ENCODE measurements at places on chromosomes 13 and 19.

DNA sequence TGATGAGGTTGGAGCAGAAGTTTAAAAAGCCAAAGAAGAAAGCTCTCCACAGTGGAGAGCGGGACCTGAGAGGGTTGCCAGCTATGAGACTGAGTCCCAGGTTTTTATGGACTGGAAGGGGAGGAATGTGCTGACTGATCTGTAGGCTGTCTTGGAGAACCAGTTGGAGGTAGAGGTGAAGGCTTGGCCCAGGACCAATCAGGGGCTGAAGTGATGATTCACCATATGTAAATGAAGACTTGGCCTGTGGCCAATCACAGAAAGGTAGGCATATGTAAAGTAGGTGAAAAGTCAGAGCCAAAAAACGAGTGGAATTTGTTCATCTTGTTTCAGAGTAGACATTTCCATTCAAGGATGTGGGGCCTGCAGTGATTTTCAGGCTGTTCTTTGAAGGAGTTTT lies 17.5 kb upstream of the KBTBD6 start:
- DNase-seq: no peak

- no peak for DNase-seq
These were observed 4.1 kb downstream of the MICOS13 start for GRCh38 chr19:5676105-5676771.

DNA sequence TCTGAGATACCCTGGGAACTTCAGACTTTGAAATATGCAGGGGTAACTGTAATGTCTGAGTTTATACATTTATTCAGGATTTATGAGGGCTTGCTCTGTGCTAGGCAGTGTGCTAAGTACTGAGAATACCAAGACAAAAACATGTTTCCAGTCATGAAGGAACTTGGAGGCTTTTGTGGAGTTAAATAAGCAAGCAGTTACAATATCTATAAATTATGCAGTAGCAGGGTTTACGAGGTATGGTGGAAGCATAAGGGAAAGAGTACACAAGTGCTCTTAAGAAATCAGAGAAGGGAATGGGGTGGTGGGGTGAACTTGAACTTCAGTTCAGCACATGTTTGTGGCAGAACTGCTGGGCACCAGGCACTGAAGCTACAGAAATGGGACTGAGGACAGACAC lies 28.0 kb downstream of the MAB21L1 start:
- no peak for DNase-seq

DNA sequence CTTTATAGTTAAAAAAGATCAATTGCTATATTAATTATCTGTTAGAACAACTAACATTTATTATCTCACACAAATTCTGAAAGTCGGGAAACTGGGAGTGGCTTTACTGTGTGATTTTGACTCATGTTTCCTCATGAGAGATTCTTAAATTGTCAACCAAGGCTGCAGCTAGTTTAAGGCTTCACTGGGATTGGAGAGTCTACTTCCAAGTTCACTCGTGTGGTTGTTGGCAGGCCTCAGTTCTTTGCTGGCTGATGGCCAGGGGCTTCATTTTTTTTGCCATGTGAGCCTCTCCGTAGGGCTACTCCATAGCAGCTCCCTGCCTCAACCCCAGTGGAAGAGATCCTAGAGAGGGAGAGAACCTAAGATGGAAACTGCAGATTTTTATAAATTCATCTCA lies 24.5 kb upstream of the LPAR6 start:
- DNase-seq: peak; percentile 91

DNA sequence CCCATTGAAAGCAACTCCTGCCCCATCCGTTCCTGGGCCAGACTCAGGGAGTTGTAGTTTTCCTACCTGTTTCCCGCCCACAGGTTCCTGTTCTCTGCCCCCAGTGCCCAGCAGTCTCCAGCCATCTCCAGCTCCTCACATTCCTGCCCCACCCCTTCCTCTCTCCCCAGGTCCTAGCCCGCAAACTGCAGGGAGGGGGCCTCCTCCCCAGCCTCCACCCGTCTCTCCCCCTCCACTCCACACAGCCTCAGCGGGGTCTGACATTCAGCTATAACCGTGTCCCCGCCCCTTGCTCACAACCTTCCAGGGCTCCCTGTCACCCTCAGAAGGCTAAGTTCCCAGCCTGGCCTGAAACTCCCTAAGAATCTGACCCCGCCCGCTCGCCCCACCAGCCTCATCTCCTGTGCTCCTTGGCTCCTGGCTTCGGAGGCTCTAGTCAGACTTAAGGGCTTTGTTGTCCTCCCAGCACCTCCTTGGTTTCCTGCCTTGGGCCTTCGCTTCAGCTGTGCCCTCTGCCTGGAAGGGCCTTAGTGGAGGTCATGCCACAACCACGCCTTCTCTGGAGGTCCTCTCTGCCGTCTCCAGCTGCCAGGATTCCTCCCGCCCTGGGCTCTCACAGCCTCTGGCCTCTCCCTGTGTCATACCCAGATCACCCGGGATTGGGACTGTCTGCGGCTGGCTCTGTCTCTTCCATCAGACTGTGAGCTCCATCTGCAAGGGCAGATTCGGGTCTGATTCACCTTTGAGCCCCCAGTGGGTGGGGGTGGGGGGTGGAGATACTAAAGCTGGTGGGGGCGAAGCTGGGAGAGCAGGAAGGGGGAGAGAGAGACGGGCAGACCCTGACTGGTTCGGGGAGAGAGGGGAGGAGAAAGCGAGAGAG lies 5.1 kb upstream of the SPACA6 start:
- DNase-seq: no peak

DNA sequence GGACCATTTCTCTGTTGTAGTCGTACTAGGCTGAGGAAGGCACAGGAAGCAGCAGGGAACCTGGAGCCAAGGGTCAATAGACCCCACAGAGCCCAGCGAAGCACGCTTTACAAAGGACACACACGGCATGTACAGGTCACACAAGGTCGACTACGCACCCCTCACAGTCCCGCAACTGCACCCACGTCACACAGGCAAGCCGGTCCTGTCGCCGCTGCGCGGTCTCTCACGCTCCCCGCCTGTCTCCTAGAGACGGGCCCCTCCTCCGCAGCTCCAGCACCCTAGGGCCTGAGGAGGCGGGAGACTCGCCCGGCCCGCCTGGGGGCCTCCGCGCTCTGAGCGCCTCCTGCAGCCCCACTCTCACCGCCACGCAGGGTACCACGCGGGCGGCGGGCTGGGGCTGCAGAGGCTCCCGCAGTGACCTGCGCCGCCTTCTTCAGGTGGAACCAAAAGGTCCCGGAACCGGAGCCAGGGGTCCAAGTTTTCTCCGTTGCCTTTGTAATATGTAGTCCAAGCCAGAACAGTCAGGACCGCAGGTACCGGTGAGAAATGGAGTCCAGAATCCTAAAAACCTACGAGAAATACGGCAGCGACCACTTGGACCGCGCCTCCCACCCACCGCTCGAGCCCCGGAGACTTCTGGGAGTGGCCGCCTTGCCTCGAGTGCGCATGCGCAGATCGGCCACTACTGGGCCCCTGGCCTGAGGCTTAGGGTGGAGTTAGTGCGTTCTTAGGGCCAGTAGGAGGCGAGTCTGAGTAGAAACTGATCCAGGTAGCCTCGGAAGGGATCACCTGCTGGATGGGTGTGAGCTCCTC lies at the start of gene ZNF607:
Gene ZNF607, minus strand, starts transcription at position 651 of the 816 bp plus-strand sequence. CDS start 8,143 bp downstream, outside the sequence.
- peak; percentile 96 for DNase-seq

DNA sequence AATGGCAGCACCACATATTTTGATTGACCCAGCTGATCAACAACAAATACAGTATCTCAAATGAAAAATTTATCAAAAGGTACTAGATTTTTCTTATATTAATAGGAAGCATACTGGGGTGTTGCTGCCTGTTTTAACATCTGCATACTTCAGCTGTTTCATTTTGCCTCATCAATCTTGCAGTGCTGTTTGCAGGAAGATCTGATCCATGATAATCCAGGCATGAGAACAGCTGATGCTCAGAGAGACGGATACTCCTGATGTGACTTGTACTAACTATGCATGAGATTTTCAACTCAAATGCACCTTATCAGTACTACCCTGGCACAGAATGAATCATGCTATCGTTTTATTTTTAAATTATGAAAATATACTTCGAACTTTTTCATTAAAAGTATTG lies 2136.8 kb downstream of the PCDH9 start:
- DNase-seq: no peak

GRCh38 chr19:16428372-16429036 lies 43.3 kb downstream of the EPS15L1 start:
- no peak for DNase-seq

- peak; percentile 79 for DNase-seq
These were observed 26.3 kb downstream of the DCAF15 start for GRCh38 chr19:13978351-13979243.

DNA sequence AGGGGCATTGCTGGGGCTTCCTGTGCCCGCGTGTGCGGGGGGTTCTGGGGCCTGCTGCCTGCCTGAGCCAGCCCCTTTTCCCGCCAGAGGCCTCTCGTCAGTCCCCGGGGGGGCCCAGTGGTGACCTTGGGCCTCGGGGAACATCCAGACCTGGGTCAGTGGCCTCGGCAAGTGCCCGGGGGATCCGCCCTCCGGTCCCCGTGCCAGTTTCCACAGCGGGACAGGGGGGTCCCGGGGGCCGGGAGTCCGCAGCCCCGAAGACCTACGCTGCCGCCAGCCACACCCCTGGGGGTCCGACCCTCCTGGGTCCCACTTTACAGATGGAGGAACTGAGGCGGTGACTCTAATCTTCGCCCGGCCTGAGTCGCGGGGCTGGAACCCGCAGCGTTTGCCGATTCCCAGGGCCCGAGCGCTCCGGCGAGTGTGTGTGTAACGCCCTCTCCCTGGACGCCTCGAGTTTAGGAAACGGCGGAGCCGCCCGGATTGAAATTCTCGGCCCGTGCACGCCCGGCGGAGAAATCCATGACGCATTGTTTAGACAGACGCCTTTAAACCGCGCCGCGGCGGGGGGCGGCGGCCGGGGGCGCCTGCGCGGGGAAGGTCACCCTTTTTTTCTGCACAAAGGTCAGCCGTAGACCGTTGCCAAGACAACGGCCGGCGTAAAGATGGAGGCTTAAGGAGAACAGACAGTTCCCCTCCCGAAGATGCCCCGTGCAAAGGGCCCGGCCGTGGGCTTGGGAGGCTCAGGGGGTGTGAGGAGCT lies 39.3 kb downstream of the EFNA2 start:
- peak; percentile 46 for DNase-seq

- DNase-seq: no peak
These were observed 29.3 kb downstream of the SERP2 start for GRCh38 chr13:44402899-44403445.

DNA sequence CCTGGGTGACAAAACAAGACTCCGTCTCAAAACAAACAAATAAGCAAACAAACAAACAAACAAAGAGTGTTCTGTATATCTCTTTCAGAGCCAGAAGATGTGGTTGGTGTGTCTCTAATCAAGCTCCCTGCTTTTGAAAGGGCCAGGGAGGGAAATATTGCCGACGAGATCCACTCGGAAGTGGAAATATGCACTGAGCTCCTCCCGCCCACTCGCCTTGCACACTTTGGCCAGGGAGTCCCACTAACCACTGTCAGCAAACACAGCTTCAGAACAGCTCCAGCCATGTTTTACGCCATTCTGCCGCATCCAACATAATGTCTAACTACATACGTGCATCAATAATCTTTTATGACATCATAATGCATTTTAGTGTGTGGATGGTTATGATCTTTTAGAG lies 155.5 kb upstream of the VSTM2B start:
- no peak for DNase-seq

- DNase-seq: no peak
These were observed 30.1 kb downstream of the ZNF557 start for GRCh38 chr19:7099597-7099921.

- no peak for DNase-seq
These were observed 10.6 kb upstream of the RETN start for GRCh38 chr19:7658219-7658686.

DNA sequence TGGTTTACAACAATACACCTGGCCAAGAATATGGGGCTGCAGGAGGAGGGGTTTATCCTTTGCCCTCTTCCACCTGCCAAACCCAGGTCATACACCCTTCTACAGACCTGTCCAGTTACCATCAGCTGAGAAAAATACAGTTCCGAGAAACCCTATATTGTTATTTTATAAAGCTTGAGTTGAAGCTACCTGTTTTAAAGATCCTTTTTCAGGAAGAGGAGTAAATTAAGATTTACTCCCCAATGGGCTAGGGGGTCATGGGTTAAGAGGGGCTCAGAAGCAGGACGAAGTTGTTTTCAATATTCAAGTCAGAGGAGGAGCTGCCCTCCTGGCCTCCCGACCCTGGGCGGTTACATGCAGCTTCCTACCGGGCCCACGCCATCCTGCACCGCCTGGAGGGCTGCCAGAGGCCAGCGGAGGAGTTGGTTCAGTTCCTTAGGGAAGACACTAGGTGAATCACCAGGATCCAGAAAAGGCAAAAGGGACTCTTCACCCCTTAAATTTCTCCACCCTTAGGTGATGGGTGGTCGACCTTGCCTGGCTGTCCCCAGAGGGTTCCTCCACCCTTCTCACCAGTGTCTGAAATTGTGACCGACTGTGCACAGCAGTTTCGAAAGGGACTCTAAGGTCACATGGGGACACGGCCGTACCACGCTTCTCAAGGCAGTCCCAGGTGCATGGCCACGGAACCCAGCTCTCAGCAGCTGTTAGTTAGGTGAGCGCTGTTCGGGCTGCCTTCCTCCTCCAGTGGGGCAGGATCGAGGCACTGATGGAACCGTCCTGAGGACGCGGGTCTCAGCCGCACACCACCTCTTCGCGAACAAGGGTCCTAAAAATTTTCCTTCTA lies 1.2 kb downstream of the GJB2 start:
- no peak for DNase-seq

- DNase-seq: no peak
These were observed 533.4 kb upstream of the NBEA start for GRCh38 chr13:34408640-34409039.

DNA sequence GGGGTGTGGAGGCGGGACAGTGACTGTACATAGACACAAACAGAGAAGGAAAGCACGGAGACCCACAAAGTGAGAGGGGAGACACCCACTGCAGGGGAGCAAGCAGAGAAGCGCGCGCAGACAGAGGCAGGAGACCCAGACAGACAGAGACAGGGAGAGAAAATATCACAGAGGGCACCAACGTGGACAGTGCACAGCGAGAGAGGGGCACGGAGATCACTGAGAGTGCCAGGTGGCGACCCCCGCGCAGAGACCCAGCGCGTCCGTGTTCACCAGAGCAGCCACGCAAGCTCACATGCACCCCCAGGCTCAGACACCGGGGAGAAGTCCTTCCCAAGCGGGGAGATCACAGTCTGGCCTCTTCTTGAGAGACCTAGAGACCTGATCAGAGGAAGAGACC lies 1.4 kb upstream of the CACNG7 start:
- no peak for DNase-seq

DNA sequence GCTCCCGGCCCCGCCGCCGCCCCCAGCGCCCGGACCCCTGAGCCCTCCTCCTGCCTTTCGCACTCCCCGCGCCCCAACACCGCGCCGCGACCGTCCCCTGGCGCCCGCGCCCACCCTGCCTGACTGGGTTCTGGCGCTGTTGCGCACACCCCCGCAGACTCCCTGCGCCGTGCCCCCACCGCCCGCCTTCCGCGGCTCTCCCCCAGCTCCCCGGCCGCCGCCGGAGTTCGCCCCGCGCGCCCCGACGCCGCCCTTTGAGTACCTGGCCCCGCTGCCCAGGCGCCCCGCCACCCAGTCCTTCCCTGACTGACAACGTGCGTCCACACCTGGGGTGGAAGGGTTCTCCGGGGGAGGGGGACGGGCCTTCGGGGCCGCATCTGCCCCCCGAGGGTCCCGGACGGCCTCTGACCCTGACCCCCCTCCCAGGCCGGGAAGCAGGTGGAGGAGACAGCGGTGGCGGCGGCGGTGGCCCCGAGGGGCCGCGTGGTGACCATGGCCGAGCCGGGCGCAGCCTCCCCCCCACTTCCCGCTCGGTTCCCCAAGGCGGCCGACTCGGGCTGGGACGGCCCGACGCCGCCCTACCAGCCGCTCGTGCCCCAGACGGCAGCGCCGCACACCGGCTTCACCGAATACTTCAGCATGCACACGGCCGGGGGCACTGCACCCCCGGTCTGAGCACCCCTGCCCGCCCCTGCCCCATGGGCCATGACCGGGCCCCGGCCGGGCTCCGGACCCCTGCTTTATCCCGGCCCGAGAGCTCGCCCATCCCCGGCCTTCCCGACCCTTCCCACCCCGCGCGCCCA lies 1.4 kb upstream of the MEGF8 start:
- DNase-seq: no peak
